ENCODE measurements at places on chromosomes 4 and X. TPM values are rescaled to one million over a fixed set of nuclear protein-coding genes. Genes with fewer than 3 reads are reported as not detected.

- no peaks in the 10 kb centered on the region for H3K36me3 ChIP-seq
- DNase-seq = no peak
- H3K27me3 ChIP-seq = no peaks in the 10 kb centered on the region
- H3K4me3 ChIP-seq = no peak overlapping the region
- no peak overlapping the region for H3K27ac ChIP-seq
Measured at GRCh38 chrX:65643531-65644052, 23.9 kb upstream of the MSN start.

- H3K4me3 ChIP-seq = no peak overlapping the region
- H3K27me3 ChIP-seq = no peaks in the 10 kb centered on the region
- H3K36me3 ChIP-seq = no peaks in the 10 kb centered on the region
- DNase-seq = no peak
Measured at GRCh38 chr4:142408003-142408441, 438.1 kb downstream of the INPP4B start.

- H3K4me3 ChIP-seq = no peak overlapping the region
- no peaks in the 10 kb centered on the region for H3K27me3 ChIP-seq
- DNase-seq = no peak
- no peak overlapping the region for H3K27ac ChIP-seq
- H3K4me1 ChIP-seq = no peaks in the 10 kb centered on the region
Measured at GRCh38 chrX:28668303-28668702, 81.1 kb downstream of the IL1RAPL1 start.

DNA sequence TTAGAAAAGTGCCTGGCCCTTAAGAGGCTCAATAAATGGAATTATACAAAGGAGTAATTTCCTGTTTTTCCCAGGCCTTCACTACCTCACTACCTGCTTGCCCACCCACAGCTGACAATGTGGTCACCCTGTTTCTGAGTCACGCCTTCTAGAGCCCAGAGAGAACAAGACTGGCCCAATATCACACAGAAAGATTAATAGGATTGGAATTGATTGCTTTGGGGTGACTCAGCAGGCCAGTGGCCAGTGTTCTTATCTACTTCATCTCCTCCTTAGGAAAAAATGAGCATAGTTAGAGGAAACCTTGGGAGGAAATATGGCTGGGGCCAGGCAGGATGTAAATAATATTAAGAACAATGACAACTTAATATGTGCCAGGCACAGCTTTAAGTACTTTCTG is 4.5 kb upstream of the FGF16 start:
- no peak for DNase-seq
- H3K36me3 ChIP-seq = no peaks in the 10 kb centered on the region
- no peak overlapping the region for H3K27ac ChIP-seq
- no peak overlapping the region for H3K4me3 ChIP-seq
- peaks cover 20% of the 10 kb centered on the region for H3K27me3 ChIP-seq
- H3K4me1 ChIP-seq = peaks cover 18% of the 10 kb centered on the region

DNA sequence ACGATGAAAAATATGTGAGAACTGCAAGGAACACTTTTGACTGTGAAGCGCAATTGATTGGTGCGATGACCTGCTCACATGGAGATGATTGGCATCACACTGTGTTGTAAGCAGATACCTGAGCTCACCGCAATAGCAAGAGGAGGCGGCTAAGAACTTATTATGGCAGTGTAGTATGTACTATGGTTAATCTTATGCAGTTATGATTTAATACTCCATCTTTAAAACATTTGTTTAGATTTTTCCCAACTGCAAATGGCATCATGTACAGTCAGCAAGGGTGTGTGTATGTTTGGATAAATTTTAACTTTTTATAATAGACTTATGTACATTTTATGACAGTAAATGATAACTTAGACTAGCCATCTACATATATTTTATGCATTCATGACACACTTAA is 25.5 kb downstream of the PRIMPOL start:
- no peak overlapping the region for H3K27ac ChIP-seq
- no peak overlapping the region for H3K4me3 ChIP-seq
- peaks cover 14% of the 10 kb centered on the region for H3K36me3 ChIP-seq
- no peak for DNase-seq
- H3K27me3 ChIP-seq = no peaks in the 10 kb centered on the region
- H3K4me1 ChIP-seq = no peaks in the 10 kb centered on the region

DNA sequence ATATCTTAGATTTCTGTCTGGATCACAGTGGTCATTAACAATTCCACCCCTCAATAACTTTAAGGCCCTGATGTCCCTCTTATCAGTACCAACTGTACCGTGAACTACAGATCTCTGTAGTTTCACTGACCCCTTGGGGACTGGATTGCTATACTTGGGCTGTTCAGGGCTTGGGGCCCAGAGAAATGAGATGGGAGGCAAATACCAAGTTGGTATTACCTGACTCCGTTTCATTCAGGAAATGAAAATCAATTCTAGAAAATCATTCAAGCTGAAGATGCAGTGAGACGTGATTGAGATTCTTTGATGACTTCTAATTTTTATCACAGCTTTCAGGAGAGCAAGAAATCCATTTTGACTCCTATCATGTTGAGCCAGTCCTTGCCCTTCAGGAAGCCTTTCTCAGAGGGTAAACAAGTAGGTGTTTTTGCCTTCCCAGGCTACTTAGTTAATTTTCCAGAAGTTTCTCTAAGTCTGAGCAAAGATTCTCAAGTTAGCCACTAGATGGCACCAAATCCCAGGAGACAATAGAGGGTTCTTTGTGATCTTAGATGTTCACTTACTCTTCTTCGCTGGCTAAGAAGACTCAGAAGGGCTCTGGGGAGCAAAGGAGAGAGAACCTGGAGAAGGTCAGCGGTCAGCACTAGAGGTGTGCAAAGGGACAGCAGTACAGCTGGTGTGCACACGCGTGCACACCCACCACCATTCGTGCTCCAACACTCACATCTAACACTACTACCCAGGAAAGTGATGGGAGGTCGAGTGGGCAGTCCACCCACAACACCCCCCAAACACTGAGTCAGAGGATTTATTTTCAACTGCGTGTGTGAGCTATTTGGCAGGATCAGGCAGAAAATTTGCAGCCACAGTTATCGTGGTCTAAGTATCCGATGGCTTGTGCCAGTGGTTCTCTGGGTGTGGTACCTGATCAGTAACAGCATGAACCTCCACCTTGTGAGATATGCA is 7.4 kb downstream of the HNRNPH2 start:
- DNase-seq = peak; percentile 84
- H3K36me3 ChIP-seq = peaks cover 14% of the 10 kb centered on the region
- H3K27me3 ChIP-seq = peaks cover 2% of the 10 kb centered on the region
- no peak overlapping the region for H3K4me3 ChIP-seq
- peak overlapping the region; percentile 66 for H3K27ac ChIP-seq
- peaks cover 25% of the 10 kb centered on the region for H3K4me1 ChIP-seq

The ZNF718 gene
- total RNA-seq = 8.7 TPM

GRCh38 chr4:57110640-57111511 is 691 bp upstream of the IGFBP7 start:
- peak overlapping the region; percentile 69 for H3K4me3 ChIP-seq
- H3K27ac ChIP-seq = no peak overlapping the region
- DNase-seq = no peak

GRCh38 chr4:43837171-43837570 is 611.4 kb downstream of the KCTD8 start:
- H3K4me1 ChIP-seq = no peaks in the 10 kb centered on the region
- H3K27ac ChIP-seq = no peak overlapping the region
- H3K27me3 ChIP-seq = no peaks in the 10 kb centered on the region
- H3K4me3 ChIP-seq = no peak overlapping the region
- no peak for DNase-seq

GRCh38 chrX:86946569-86946968 is 571.0 kb upstream of the KLHL4 start:
- no peak for DNase-seq
- no peaks in the 10 kb centered on the region for H3K36me3 ChIP-seq
- no peaks in the 10 kb centered on the region for H3K27me3 ChIP-seq
- H3K27ac ChIP-seq = no peak overlapping the region

The MAGEB17 gene
- not detected for total RNA-seq

DNA sequence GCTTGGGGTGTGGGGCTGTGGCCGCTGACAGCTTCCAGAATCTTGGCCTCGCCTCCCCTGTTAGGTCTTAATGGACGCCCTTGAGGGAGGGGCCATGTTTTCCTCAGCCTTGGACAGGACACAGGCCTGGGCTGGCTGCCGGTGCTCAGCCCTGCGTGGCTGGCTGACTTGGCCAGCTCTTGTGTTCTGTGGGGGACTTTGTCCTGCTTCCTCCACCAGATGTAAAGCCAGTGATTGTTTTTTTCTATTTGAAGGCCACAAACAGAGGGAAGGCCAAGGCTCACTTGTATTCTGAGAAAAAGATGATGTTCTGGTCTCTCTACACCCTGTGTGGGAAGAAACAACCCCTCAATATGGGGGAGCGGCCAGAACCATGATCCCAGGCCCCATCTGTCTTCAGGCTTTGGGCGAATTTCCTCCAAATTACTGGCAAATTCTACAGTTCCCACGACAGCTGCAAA is 71.3 kb downstream of the HTRA3 start:
- no peaks in the 10 kb centered on the region for H3K4me1 ChIP-seq
- no peak for DNase-seq
- H3K27ac ChIP-seq = no peak overlapping the region
- no peaks in the 10 kb centered on the region for H3K36me3 ChIP-seq
- peaks cover 17% of the 10 kb centered on the region for H3K27me3 ChIP-seq

DNA sequence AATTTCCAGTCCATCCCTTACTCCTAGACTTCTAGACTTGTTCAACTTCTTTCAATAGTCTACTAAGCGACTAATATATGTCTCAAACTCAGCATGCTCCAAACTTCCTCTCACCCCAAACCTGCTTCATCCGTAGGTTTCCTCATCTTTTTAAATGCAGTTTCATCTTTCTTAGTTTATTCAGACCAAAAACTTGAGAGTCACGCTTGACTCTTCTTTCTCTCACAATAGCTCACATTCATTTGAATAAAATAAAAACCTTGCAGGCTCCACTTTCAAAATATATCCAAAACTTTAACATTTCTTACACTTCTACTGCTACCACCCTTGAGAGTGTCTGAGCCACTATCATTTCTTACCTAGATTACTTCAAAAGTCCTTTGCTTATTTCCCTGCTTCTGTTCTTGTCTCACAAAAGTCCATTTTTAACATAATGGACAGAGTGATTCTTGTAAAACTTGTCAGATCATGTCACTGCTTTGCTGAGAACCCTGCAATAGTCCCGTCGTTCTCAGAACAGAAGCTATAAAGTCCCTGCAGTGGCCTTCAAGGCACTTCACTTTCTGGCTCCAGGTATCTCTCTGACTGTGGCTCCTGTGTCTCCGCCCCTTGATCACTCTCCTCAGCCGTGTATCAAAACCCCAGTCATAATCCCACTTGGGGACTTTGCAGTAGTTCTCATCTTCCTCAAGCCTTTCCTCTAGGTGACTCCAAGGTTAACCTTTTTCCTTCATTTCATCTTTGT is 167.6 kb downstream of the ARHGAP24 start:
- no peaks in the 10 kb centered on the region for H3K36me3 ChIP-seq
- DNase-seq = no peak
- H3K4me1 ChIP-seq = no peaks in the 10 kb centered on the region

- H3K4me3 ChIP-seq = no peak overlapping the region
- H3K36me3 ChIP-seq = no peaks in the 10 kb centered on the region
- DNase-seq = no peak
- no peaks in the 10 kb centered on the region for H3K4me1 ChIP-seq
Measured at GRCh38 chrX:124289443-124289842, 43.0 kb upstream of the TEX13D start.

The SLC9B1 gene
- 2.9 TPM for total RNA-seq

The CFI gene
- 0.66 TPM for total RNA-seq

GRCh38 chrX:152405561-152405960 is 45.6 kb downstream of the GABRA3 start:
- no peaks in the 10 kb centered on the region for H3K4me1 ChIP-seq
- no peak overlapping the region for H3K4me3 ChIP-seq
- H3K36me3 ChIP-seq = no peaks in the 10 kb centered on the region
- no peaks in the 10 kb centered on the region for H3K27me3 ChIP-seq
- H3K27ac ChIP-seq = no peak overlapping the region
- DNase-seq = no peak

- no peak overlapping the region for H3K27ac ChIP-seq
- H3K27me3 ChIP-seq = no peaks in the 10 kb centered on the region
- no peak for DNase-seq
- no peaks in the 10 kb centered on the region for H3K36me3 ChIP-seq
- H3K4me3 ChIP-seq = no peak overlapping the region
Measured at GRCh38 chr4:84803720-84804119, 162.8 kb downstream of the WDFY3 start.

The FGD1 gene
- 0.10 TPM for total RNA-seq

DNA sequence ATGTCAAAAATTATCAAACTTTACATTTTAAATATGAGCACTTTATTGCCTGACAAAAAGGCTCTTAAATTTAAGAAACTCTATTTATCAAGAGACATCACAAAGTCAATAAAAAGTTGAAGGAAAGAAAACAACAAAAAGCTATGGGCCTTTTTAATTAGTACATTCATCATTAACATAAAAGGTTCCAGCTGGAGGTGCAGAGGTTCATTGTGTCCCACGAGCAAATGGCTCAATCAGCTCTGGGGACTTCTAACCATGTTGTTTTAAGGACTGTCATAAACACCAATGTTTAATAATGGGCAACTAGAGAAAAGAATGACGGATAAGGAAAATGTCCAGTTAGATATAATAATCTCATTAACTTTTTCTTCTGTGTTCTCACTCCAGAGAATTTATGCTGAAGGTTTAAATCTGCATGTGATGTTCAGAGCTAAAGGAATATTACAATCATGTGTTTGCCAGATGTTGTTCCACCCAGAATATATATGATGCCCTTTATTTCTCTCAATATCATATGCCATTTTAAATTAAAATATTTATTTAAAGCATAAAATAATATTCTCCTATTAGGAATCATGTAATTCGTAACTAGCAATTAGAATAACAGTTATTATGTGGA is 840.3 kb upstream of the ADGRL3 start:
- no peak for DNase-seq
- no peak overlapping the region for H3K4me3 ChIP-seq
- H3K4me1 ChIP-seq = no peaks in the 10 kb centered on the region
- no peaks in the 10 kb centered on the region for H3K27me3 ChIP-seq
- H3K27ac ChIP-seq = no peak overlapping the region

DNA sequence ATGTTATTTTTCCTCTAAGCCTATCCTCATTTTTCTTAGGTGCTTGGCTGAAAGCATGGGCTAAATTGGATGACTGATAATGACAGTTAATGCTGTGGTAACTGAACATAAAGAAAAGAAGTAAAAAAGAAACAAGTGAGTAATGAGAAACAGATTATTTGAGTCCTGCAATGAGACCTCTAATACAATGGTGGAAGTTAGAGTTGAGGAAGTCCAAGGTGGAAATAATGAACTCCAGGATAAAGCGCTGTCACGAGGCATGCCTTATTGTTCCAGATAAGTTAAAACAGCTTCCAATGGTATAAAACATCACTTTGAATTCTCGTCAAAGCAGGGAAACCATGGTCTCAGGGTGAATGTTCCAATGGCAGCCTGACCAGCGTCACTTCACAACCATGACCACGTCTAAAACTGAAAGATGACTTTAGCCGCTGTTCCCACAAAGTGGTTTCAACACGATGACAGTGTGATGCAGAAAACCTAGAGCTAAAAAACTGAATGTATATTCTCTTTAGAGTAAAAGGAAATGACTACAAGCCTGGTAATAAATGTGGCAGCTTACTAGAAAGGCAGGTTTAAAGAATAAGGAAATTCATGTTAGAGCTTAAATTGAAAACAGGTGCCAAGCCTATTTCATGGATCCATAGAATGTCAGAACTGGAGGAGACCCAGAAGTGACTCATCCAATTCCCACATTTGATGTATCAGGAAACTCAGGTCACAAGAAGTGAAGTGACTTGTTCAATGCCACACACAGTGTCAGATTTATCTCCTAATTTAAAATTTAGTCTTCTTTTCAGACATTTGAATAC is 202.6 kb upstream of the GYPA start:
- H3K27me3 ChIP-seq = no peaks in the 10 kb centered on the region
- no peaks in the 10 kb centered on the region for H3K4me1 ChIP-seq
- H3K36me3 ChIP-seq = no peaks in the 10 kb centered on the region

- H3K27ac ChIP-seq = no peak overlapping the region
- H3K4me3 ChIP-seq = no peak overlapping the region
- H3K4me1 ChIP-seq = no peaks in the 10 kb centered on the region
- H3K27me3 ChIP-seq = no peaks in the 10 kb centered on the region
Measured at GRCh38 chrX:148813422-148813821, 313.0 kb downstream of the AFF2 start.
